Activated CD4-positive, alpha-beta T cell treated with anti-CD3 and anti-CD28 coated beads, Interleukin-2, amount 50 U/mL, for 24 hours (primary cell): ENCODE measurements at places on chromosomes 2 and 18.

GRCh38 chr2:163604941-163605555 lies 130.8 kb downstream of the FIGN start:
- DNase-seq: no peak

- no peak for DNase-seq
Observed at GRCh38 chr2:46135228-46135855, 161.9 kb upstream of the EPAS1 start.

DNA sequence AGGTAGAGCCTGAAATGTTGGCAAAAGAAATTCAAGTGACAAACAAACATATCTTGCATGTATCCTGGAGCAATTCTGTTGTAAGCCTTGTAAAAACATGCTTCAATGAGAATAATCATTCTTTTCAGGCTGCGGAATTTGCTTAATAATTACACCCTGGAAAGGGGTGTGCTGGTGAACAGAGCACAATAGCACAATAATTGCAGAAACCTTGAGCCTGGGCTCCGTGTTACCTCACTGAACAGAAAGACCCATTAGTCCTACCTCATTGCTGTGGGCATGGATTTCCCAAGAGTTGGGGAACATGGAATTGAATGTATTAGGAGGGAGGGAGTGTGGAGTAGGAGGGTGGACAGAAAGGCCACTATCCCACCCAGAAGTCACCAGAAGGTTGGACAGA lies 168.0 kb upstream of the ALKAL2 start:
- DNase-seq: no peak

GRCh38 chr18:37435150-37435867 lies 130.3 kb downstream of the CELF4 start:
- no peak for DNase-seq

GRCh38 chr2:218405746-218406208 lies 6.1 kb downstream of the CTDSP1 start:
- DNase-seq: no peak

DNA sequence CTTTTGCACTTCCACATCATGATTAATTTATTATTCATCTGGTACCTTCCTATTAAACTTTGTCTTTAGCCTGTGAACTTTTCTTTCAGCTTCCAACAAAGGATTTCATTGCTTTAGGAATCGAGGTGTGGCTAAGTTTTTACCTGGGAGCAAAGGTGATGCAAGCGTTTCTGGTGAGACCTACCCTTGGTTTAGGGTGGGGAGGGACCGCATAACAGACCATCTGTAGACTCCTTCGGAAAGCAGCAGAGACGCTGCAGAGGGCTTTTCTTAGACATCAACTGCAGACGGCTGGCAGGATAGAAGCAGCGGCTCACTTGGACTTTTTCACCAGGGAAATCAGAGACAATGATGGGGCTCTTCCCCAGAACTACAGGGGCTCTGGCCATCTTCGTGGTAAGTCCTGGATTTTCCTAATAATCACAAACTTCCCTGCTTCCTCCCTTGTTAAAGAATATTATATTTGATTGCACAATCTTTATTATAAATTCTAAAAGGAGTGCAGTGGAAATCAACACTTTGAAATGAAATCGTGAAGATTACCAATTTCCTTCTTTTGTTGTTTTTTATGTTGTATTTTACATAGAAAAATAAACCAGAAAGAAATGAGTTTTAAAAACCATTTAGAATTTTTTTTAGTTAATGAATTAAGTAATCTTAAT lies at the start of gene DSG3:
Gene DSG3, plus strand, starts transcription at position 212 of the 662 bp plus-strand sequence. Its CDS starts 137 bp downstream, at position 349.
- DNase-seq: no peak

DNA sequence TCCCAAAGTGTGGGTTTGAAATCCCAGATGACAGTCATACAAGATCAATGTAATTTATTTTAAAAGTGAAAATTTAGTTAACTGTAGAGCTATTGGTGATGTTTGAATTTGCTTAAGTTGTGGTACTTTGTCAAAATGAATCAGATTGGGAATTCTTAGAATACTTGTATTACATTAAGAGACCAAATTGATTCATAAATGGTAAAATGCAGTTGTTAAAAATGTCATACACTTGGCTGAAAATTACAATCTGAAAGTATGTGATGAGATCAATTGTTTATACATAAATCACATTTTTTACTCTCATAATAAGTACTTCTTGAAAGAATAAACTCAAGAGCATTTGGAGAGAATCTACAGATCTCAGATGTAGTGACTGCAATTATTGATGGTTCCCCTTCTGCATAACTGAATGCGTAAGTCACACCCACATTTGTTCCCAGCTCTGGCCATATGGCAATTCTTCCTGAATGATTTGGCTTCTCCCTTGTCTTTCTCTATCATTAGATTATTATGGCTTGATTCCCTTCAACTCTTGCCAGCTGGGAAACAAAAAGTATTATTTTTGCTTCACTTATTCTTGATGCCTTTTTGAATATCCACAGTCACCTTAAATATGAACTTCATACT lies 558.5 kb downstream of the CPS1 start:
- DNase-seq: no peak
